Right forelimb (tissue), 1 donor: ENCODE measurements at places on chromosomes 3 and 15.

DNA sequence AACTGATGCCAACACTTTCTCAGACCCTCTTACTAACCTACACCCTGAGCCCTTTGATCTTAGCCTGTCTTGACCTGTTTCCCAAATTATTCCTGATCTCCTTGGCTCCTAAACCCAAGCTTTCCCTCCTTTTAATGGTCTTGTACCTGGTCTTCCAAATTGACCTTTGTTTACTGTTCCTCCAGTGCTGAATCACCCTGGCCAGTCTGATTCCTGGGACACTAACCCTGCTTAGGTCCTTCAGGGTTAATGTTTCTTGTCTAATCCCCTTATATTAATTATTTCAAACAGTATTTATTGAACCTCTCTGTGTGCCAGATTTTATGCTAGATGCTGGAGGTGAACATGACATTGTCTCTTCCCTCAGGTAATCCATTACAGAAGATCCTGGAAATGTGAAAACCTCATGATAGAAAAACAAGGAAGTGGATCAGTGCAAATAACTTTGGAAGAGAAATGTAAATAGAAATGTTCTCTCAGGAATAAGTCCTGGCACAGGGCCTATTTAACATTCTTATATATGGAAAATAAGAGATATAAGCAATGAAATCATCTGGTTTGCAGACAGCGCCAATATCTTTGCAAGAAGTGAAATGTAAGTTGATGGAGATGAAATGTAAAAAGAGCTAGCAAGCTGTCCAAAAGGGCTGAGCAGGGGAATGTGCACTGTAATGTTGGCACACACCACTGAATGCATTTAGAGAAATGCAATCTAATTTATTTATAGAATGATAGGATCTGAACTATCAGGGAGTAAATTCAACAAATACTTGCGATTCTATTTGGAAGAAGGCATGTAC is 20.7 kb downstream of the HGD start:
- no peak for DNase-seq

DNA sequence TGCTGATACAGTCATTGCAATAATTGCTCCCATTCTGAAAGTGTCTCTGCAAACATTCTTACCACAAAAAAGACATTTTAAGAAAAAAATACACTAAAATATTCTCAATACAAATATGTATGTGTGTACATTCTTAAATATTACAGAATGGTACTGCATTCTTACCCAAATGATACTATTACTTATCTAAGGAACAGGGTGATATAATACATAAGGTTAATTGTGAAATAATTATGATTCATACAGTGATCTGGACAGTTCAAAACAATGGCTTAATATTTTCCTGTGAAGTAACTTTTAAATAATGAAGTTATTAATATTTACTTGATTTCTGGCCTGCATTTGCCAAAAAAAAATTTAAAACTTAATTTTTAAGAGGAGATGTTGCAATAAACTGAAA is 694.6 kb downstream of the TUSC7 start:
- no peak for DNase-seq

DNA sequence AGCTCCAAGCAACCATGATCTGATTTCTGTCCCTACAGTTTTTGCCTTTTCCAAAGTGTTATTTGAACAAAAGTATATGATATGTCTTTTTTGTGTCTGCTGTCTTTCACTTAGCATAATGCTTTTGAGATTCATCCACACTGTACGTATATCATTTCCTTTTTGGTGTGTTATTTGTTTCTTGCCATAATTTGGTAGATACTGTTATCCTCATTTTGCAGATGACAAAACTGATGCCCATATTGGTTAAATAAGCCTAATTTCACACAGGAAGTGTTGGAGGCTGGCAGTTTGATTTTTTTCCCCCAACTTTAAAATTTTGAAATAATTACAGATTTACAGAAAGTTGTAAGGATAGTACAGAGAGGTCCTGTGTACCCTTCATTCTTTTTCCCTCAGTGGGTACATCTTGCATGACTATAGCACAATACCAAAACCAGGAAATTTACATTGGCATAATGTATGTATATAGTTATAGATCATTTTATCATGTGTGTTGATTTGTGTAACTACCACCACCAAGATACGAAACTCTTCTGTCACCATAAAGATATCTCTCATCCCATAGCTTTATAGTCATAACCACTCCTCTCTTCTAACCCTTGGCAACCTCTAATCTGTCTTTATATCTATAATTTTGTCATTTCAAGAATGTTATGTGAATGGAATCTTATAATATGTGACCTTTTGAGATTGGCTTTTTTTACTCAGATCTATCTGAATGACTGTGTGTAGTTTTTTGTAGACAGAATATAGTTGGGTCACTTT is 55.6 kb downstream of the RASA2 start:
- DNase-seq = no peak

DNA sequence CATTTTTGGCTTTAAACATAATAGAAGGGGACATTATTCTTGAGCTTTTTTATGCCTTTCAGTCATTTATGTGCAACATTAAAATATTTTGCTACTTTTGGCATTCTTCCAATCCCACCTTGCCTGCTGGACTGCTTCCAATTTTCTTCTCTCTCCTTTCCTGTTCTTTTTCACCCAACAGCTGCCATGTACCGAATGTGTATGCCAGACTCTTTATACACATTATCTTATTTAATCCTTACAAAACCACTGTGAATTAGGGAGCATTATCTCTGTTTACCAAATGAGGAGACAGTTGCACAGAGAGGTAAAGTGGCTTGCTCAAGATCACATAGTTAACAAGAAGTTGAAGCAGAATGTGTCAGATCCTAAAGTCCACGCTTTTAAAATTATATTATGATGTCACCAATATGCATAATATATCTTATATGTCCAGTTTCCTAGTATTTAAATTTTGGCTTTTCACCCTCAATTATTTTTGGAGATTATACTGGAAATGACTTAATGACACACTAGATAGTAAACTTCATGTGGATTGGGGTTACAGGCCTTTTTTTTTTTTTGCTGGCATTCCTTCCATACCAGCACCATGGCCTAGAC is 231.5 kb downstream of the THRB start:
- no peak for DNase-seq

- DNase-seq = no peak
These were observed 25.3 kb upstream of the ANKRD28 start for GRCh38 chr3:15823092-15823491.
